GM04503 (cell line): ENCODE measurements at places on chromosomes 2 and 18.

- DNase-seq = no peak
These were observed 40.3 kb downstream of the TPO start for GRCh38 chr2:1453561-1453960.

GRCh38 chr2:98580656-98581284 is 27.5 kb downstream of the COA5 start:
- no peak for DNase-seq

GRCh38 chr18:48412339-48412929 is 3.3 kb upstream of the ZBTB7C start:
- DNase-seq = no peak

DNA sequence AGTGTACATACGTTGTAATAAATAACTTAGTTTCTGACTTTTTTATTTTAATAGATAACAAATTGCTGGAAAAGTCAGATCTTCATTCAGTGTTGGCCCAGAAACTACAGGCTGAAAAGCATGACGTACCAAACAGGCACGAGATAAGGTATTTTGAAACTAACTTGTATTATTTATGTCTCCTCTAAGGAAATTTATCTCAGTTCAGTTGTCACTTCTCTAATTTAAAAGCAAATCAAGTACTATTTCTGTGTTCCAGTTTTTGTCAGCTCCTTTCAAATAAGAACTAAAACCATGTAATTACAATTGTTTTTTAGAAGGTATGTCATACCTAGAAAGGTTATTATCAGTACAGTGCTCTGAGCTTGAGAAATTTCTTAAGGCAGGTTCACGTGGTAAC is 4.6 kb downstream of the ATG16L1 start:
- DNase-seq = no peak

- no peak for DNase-seq
These were observed 120.3 kb downstream of the UXS1 start for GRCh38 chr2:106073678-106074406.

DNA sequence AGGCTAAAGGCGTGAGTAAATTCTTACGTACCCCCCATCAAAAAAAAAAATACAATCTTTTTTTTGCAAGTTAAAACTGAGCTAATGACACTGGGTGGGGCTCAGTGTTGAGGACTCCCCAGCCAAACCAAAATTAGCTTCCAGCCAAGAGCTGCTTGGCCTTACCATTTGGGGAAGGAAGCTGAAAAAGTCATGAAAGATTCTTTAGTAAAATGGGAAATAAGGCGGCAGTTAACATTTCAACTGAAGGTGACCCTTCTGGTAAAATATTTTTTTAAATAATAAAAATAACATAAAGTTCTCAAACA is 16.4 kb downstream of the SMAD7 start:
- DNase-seq = no peak
